ENCODE measurements at places on chromosomes 2 and 18.

DNA sequence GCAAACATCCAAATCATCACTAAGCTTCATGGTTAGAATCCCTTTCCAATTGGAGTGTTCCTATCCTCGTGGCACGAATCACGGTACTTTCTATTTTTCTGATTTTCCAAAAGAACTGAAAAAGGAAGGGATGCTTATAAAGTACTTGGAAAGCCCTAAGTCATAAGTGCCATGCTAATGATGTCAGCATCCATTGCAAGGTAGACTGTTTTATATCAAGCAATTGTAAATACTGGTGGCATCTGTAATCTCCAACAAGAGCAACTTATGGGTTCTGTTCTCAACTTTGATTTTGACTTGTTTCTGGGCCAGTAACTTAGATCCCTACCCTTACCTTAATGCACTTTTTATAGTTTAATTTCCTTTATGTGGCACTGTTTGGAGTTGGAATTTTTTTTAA is 619.5 kb downstream of the BCL11A start:
- DNase-seq, result no peak

GRCh38 chr2:21467910-21468309 is 344.1 kb downstream of the TDRD15 start:
- no peak for DNase-seq

GRCh38 chr18:78838183-78838582 is 141.4 kb upstream of the SALL3 start:
- DNase-seq, result no peak

GRCh38 chr2:23312996-23313606 is 71.9 kb upstream of the KLHL29 start:
- no peak for DNase-seq

DNA sequence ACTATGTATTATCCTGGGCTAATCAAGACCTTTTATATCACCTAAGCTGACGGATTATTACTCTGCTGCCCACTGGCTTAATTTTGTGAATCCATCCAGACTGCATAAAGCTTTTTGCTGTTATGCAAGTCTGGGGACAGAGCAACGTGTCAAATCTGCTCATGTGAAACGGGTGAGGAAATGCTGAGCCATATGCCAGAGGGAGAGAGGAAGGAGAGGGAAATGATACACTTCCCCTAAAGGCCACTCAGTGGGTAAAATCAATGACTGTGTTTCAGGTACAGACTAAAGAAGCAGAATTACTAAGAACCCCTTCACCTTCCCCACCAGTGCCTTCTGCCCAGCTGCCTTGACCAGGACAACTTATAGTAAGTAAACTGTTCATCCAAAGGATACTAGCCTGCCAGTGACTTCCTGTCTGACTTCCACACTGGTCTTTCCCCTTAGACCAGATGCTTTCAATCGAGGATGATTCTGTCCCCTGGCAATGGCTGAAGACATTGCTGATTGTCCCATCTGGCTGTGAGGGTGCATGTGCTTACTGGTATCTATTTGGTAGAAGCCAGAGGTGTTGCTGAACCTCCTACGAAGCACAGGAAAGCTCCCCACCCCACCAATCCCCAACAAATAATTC is 43.0 kb downstream of the STAT1 start:
- DNase-seq, result no peak

GRCh38 chr2:202541137-202541536 is 93.6 kb upstream of the FAM117B start:
- DNase-seq, result no peak

DNA sequence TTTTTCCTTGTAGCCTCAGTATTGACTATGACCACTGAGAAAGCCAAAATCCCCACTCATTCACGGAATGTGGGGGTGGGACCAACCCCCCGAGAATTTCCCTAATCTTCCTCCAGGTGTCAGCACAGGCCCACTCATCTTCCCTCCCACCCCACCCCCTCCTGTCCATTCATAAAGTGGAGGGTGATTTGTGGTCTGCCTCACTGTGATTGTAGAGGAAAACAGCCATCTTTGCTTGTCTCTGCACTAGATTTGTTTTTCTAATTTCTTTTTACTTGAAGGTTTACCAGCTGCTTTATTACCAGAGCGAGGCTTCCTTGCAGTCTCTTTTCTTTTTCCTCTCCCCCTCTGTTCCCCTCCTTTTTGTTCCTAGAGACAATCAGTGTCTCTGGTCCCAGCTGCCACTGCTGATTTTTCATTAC is 171.8 kb downstream of the ICOS start:
- DNase-seq, result no peak

All from activated T-helper 1 cell treated with anti-CD3 and anti-CD28 coated beads, Interleukin-2, amount 50 U/mL, for 16 hours (primary cell).